ENCODE measurements at places on chromosomes 12 and 14.

DNA sequence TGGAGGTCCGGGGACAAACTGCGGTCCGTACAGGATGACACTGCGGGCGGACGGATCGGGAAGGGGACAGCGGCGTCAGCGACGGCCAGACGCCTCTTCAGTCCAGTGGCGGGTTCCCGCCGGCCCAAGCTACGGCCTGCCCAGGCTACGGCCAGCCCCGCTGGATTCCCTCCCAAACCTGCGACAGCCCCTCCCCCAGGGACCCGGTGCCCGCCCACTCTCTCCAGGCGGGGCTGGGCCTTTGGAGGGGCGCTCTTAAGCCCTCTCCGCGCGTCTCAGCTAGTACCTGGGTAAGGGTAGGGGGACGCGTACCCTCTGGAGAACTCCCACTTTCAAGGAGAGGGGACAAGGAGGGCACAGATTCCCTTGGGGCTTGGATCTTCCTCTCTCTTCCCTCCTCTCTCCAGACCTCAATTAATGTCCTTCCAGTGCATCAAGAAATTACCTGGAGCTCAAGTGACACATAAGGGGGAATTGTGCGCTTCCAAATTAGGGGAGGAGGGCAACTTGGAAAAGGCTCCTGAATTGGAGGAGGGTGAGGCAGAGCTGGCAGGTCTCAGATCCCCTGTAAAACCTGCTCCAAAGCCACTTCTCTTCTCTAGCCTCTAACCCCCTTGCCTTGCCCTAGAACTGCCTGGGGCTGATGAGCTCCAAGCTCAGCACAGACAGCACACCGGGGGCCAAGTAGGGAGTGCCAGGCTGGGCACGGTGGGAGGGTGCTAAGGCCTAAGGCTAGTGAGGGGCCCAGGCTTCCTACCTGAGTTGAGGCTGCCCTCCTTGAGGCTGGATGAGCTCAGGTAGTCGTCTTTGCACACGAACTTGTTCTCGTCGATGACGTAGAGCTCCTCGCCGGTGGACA, 3.1 kb downstream of the LHX5 start:
- no peak for DNase-seq

DNA sequence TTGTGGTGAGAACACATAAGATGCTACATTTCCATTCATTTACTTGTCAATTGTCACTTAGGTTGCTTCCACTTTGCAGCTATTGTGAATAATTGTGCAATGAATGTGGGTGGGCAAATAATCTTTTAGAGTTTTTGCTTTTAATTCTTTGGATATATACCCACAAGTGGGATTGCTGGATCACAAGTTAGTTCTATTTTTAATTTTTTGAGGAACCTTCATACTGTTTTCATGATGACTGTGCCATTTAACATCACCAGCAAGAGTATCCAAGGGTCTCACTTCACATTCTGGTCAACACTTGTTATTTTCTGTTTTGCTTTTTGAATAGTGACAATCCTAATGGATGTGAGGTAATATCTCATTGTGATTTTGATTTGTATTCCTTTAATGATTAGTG, 10.5 kb downstream of the CLEC6A start:
- no peak for DNase-seq

- DNase-seq, result no peak
Observed at GRCh38 chr14:56196274-56196673, 78.1 kb downstream of the PELI2 start.

DNA sequence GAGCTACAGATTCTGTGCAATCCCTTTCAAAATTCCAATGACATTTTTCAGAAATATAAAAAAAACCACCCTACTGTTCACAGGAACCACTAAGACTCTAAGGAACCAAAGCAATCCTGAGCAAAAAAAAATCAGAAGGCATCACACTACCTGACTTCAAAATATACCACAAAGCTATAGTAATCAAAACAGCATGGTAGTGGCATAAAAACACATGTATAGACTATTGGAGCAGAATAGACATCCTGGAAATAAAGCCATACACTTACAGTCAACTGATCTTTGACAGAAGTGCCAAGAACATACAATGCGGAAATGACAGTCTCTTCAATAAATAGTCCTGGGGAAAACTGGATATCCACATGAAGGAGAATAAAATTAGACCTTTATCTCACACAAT, 56.5 kb downstream of the EGLN3 start:
- DNase-seq, result no peak

DNA sequence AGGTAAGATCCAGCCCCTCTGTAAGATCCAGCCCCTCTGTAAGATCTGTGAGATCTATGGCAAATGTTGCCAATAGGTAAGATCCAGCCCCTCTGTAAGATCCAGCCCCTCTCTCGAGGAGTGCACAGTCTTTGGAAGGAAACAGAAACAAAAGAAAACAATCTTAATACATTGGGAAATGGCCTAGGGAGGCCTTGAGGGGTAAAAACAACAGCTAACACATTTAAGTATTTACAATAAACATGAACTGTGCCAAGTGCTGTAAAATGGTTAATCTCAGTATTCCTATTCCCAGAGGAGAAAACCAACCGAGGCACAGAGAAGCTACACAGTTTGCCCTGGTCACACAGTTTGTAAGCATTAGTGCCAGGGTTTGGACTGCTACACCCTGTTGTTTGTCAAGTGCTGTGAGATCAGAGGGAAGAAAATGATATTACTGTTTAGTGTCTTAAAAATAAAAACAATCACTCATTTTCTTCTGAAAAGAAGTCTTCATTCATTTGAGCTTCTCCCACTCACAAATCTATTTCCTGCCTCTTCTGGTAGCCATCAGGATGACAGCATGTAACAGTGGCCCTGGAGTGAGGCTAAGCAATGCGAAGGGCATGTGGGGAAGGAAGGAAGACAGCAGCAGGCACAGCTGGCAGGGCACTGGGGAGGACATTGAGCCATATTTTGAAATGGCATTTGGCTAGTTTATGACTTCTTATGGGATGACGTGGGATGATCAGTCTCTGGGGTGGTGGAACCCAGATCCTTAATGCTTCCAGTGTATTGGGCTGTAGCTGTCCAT, 118.7 kb upstream of the PTPRQ start:
- DNase-seq, result peak; percentile 39

DNA sequence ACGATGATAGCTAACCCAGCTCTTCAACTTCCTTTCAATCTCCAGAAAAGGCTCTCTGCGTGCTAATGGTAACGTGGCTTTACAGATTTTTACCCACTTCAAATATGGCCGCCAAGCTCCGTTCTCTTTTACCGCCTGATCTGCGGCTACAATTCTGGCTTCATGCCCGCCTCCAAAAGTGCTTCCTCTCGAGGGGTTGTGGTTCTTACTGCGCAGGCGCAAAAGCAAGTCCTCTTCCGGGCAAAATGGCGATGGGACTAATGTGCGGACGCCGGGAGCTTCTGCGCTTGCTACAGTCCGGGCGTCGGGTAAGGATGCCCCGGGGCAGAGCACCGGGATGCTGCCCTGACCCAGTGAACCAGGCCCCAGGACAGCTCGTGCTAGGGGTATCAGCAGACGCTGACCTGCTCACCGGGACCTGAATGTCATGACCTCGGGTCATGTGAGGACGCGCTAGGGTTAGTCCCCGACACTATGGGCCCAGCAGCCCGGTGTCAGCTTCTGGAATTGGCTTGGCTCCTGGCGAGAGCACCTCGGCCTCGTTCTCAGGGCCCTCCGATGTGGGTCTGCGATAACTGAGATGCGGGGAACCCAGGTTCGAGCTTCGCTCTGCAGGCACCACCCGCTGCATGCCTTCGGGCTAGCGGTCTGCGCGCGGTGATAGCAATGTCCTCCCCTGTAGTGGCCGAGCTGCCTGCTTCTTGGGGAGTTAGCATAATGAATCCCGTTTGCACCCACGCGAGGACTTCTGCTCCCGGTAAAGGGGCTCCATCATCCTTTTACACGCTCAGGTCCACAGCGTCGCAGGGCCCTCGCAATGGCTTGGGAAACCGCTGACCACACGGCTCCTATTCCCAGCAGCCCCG, at the start of gene OXA1L:
OXA1L (plus strand) TSS at position 232 of the 866 bp plus-strand sequence; CDS start at position 246, 14 bp downstream.
- DNase-seq, result peak; percentile 96

DNA sequence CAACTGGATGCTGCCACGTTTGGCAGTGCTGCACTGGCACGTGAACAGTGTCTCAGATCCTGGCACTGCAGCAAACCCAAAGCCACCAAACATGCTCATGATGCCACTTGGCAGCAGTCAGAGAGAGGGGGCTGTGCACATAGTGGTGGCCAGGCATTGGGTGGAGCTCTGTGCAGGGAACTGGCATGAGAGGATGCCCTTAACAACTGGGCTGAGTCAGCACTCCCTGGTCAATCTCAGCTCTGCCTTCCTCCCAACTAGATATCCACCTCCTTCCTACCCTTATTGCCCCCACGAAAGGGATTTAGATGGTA, 37.0 kb downstream of the ZFHX2 start:
- DNase-seq, result no peak

GRCh38 chr12:38610808-38611350, 294.3 kb downstream of the ALG10B start:
- DNase-seq, result no peak

GRCh38 chr12:57630891-57631433, 2.0 kb downstream of the B4GALNT1 start:
- DNase-seq, result no peak

DNA sequence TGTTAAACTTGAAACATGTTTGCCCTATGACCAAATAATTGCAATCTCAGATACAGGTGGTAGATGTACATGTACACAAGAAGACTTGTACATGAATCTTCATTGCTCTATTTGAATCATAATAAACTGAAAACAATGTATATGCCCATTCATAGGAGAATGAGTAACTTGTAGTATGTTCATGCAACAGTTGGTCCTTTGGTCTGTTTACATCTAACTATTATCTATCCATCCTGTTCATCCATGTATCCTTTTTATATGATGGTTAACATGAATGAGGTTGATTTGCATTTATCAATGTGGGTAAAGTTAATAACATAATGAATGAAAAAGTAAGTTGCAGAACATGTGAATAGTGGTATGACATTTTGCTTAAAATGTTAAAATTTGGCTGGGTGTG, 37.1 kb downstream of the HSD17B6 start:
- DNase-seq, result no peak

DNA sequence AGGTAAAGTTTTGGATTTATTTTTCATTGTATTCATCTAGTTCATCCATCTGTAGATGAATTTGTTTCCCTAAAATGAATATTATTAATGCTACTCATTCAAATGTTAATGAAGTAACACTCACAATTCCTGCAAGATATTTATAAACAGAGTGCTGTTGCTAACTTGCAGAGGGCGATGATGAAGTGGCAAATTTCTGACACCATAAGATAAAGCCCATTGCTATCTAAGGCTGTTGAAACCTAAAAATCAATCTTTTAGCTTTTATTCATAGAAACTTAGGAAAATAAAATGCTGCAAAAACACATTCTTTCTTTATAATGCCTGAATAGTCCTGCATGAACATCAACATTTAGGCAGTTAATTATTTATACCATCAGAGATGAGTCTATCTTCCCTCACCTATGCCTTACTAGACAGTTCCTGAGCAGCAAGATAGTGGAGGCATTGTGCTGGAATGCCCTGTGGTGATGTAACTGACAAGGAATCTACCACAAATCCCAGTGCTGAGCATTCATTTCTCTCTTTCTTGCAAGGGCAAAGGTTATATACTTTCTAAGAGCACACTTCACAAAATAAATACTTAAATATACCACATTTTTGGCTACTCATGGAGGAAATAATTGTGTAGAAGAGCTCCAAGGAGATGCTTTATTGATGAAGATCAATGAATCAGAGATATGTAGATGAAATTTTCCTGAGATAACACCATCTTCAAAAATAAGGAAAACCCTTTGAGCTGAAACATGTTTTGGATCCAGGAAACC, 57.6 kb downstream of the LMNTD1 start:
- DNase-seq, result peak; percentile 43

DNA sequence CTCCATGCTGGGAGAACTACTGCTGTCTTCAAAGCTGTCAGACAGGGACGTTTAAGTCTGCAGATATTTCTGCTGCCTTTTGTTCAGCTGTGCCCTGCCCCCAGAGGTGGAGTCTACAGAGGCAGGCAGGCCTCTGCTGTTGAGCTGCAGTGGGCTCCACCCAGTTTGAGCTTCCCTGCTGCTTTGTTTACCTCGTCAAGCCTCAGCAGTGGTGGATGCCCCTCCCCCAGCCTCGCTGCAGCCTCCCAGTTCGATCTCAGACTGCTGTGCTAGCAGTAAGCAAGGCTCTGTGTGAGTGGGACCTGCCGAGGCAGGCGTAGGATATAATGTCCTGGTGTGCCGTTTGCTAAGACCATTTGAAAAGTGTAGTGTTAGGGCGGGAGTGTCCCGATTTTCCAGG, 31.4 kb upstream of the RFX4 start:
- DNase-seq, result no peak

DNA sequence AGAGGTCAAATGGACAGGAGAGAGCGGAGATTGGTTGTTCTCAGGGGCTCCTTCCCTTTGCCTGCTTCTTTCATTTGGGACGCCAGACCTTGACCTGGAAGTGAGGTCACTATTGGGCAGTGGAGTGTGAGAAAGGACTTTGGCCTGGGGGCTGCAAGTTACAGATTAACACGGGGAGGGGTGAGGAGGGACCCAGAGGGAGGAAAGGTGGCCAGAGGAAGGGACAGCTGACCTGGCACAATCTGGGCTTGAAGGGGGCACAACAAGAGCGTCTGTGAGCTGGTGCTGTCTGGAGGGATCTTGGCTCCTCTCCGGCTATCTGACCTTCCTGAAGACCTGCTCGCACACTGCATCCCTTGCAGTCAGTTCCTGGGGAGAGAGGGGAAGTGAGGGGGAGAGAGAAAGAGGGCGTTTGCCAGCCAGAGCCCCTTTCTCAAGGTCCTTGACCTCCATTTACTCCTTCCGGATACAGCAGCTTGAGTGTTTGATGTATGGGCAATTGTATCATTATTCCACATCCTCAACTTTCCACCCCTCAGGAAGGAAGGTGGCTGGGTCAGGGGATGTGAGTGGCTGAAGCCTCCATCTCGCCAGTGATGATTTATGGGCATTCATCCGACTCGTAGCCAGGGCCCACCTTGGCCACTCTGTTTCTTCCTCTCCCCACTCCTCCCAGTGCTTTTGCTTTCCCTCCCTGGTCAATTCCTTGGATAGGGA, 4.7 kb downstream of the RBP5 start:
- DNase-seq, result no peak

DNA sequence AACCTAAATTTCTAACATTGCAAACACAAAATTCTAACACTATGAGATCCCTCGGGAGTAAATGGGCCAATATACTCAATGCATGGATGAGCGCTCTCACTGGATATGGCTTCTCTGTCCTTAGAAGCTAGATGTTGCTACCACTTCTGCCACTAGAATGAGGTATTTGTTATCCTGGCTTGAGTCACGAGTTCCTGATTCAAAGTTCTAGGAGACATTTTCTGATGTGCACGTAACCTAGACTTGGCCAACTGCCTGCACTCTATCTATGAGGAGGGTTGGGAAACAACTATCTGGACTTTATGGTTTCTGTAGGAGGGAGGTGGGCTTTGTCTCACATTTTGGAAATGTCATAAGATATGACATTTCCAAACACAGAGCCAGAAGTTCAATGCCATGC, 37.6 kb downstream of the FERMT2 start:
- DNase-seq, result no peak

Data from smooth muscle cell of the brain vasculature (primary cell).